Right lobe of liver (tissue), 6 donors: ENCODE measurements at places on chromosomes 5 and 9.
A peak's percentile ranks its signal among the peaks of the same experiment; 100 is the strongest.

DNA sequence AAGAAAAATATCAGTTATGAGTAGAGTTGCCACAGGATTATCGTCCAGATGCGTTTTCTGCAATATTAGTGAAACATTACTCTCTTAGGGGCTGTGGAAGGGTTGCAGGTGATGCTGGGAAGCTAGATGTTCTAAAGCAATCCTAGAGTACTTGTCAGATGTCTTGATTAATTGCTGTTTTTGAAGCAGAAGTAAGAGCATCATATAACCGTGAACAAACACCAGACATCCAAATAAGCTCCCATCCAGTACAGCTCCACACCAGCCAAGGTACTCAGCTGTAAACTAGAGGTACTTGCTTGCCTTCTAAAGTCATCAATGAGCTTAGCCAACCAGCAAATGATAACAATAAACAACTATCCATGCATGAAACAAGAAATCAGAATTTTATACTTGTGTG is 131.1 kb downstream of the ST8SIA4 start:
- no peaks in the 10 kb centered on the region for H3K27me3 ChIP-seq
- no peaks in the 10 kb centered on the region for H3K36me3 ChIP-seq
- DNase-seq = no peak
- H3K4me3 ChIP-seq = no peak overlapping the region
- no peaks in the 10 kb centered on the region for H3K4me1 ChIP-seq
- H3K27ac ChIP-seq = no peak overlapping the region

DNA sequence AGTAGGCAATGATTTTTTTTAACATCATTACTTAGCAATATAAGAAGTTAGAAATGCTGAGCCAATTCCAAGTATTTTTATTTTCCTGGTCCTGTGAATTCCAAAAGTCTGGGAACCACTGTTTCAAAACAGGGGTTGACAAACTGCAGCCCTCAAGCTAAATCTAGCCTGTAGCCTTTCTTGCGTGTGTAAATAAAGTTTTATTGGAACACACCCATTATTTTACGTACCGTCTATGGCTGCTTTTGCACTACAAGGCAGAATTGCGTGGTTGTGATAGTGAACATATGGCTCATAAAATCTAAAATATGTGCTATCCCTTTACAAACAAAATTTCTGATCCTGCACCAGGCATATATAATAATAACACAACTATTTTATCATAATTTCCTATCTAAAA is 279.1 kb downstream of the SAXO1 start:
- no peak for DNase-seq
- no peaks in the 10 kb centered on the region for H3K36me3 ChIP-seq
- H3K27ac ChIP-seq = no peak overlapping the region

DNA sequence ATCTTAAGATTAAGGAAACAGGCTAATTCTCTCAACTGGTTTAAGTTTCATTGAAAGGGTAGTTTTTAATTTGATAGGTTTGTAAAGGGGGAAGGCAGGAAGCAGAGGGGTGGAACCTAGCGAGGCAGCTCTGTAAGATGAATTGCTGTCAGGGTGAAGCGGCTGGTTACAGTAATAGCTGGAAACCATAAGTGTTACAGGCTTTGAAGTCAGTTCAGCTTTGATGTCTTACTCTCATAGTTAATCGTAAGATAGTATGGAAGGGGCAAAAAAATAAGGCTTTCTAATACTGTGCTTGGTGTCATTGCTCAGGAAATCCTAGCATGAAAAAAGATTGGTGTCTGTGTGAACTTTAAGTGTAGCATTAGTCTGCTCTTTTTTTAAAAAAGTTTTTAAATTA is 20.3 kb downstream of the POU5F2 start:
- H3K27me3 ChIP-seq = no peaks in the 10 kb centered on the region
- no peaks in the 10 kb centered on the region for H3K4me1 ChIP-seq
- H3K36me3 ChIP-seq = no peaks in the 10 kb centered on the region
- no peak overlapping the region for H3K4me3 ChIP-seq
- no peak for DNase-seq

- H3K4me3 ChIP-seq = no peak overlapping the region
- no peaks in the 10 kb centered on the region for H3K4me1 ChIP-seq
- no peak for DNase-seq
- no peaks in the 10 kb centered on the region for H3K36me3 ChIP-seq
- no peaks in the 10 kb centered on the region for H3K27me3 ChIP-seq
These were observed 9.6 kb downstream of the ITGA2 start for GRCh38 chr5:52998552-52999313.

GRCh38 chr5:81854915-81855314 is 104.0 kb upstream of the SSBP2 start:
- DNase-seq = no peak
- H3K4me1 ChIP-seq = no peaks in the 10 kb centered on the region
- H3K27me3 ChIP-seq = no peaks in the 10 kb centered on the region
- no peak overlapping the region for H3K27ac ChIP-seq
- H3K36me3 ChIP-seq = no peaks in the 10 kb centered on the region

- H3K27me3 ChIP-seq = no peaks in the 10 kb centered on the region
- no peaks in the 10 kb centered on the region for H3K4me1 ChIP-seq
- DNase-seq = no peak
- H3K27ac ChIP-seq = no peak overlapping the region
- no peak overlapping the region for H3K4me3 ChIP-seq
These were observed 73.3 kb upstream of the PHF24 start for GRCh38 chr9:34884747-34885189.

GRCh38 chr5:14218897-14219573 is 75.9 kb downstream of the TRIO start:
- no peaks in the 10 kb centered on the region for H3K27me3 ChIP-seq
- no peaks in the 10 kb centered on the region for H3K4me1 ChIP-seq
- no peak overlapping the region for H3K4me3 ChIP-seq
- H3K36me3 ChIP-seq = no peaks in the 10 kb centered on the region
- no peak for DNase-seq

GRCh38 chr5:16740811-16741392 is 124.1 kb upstream of the RETREG1 start:
- H3K4me3 ChIP-seq = no peak overlapping the region
- H3K4me1 ChIP-seq = no peaks in the 10 kb centered on the region
- DNase-seq = no peak
- no peak overlapping the region for H3K27ac ChIP-seq
- H3K27me3 ChIP-seq = no peaks in the 10 kb centered on the region
- H3K36me3 ChIP-seq = no peaks in the 10 kb centered on the region

DNA sequence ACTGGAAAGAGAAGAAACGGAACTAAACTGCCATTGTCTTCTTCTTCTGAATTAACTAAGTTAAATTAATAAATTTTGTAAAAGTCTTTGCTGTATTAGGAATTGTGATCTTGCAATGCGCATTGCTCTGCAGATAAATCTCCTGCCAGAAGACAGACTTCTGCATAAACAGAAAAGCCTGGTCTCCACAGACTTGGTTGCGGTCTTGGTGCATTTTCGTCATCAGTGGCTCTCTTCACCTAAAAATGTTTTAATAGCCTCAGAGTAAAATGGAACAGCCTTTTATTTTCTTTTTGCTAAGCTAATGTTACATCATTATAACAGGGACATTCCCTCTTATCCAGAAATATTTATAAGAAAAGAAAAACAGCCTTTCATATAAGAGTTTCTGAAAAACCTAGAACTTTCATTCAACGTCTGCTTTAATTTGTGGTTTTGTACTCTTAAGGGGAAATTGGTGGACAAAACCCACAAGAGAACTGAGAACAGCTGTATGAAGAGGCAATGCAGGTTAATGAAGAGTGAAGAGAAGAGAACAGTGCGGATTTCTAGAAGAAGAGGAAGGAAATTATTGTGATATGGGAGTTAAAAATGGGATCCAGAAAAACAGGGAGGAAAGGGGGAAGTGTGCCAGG is 10.1 kb downstream of the IFNA5 start:
- no peak overlapping the region for H3K4me3 ChIP-seq
- H3K27me3 ChIP-seq = no peaks in the 10 kb centered on the region
- no peak for DNase-seq
- H3K36me3 ChIP-seq = no peaks in the 10 kb centered on the region

GRCh38 chr9:5552301-5552700 is 42.0 kb downstream of the PDCD1LG2 start:
- H3K4me1 ChIP-seq = no peaks in the 10 kb centered on the region
- DNase-seq = no peak
- no peaks in the 10 kb centered on the region for H3K36me3 ChIP-seq
- H3K27me3 ChIP-seq = no peaks in the 10 kb centered on the region
- no peak overlapping the region for H3K27ac ChIP-seq
- no peak overlapping the region for H3K4me3 ChIP-seq

GRCh38 chr9:94703488-94704140 is 22.9 kb upstream of the AOPEP start:
- peak overlapping the region; percentile 68 for H3K27ac ChIP-seq
- no peaks in the 10 kb centered on the region for H3K36me3 ChIP-seq
- H3K4me1 ChIP-seq = no peaks in the 10 kb centered on the region
- H3K27me3 ChIP-seq = no peaks in the 10 kb centered on the region
- no peak overlapping the region for H3K4me3 ChIP-seq
- DNase-seq = no peak

GRCh38 chr5:140424135-140424534 is 22.5 kb downstream of the ANKHD1 start:
- no peaks in the 10 kb centered on the region for H3K27me3 ChIP-seq
- H3K27ac ChIP-seq = no peak overlapping the region
- no peaks in the 10 kb centered on the region for H3K36me3 ChIP-seq

GRCh38 chr5:71782771-71783770 is 64.0 kb downstream of the CARTPT start:
- H3K4me1 ChIP-seq = no peaks in the 10 kb centered on the region
- H3K36me3 ChIP-seq = no peaks in the 10 kb centered on the region
- no peaks in the 10 kb centered on the region for H3K27me3 ChIP-seq
- DNase-seq = peak; percentile 51
- no peak overlapping the region for H3K27ac ChIP-seq

- no peak overlapping the region for H3K4me3 ChIP-seq
- no peaks in the 10 kb centered on the region for H3K36me3 ChIP-seq
- no peak overlapping the region for H3K27ac ChIP-seq
- DNase-seq = no peak
These were observed 102.4 kb downstream of the OSTF1 start for GRCh38 chr9:75190762-75191161.

GRCh38 chr5:32206509-32207354 is 32.6 kb upstream of the GOLPH3 start:
- no peak overlapping the region for H3K27ac ChIP-seq
- no peaks in the 10 kb centered on the region for H3K36me3 ChIP-seq
- DNase-seq = no peak
- H3K4me3 ChIP-seq = no peak overlapping the region
- H3K4me1 ChIP-seq = peaks cover 70% of the 10 kb centered on the region

DNA sequence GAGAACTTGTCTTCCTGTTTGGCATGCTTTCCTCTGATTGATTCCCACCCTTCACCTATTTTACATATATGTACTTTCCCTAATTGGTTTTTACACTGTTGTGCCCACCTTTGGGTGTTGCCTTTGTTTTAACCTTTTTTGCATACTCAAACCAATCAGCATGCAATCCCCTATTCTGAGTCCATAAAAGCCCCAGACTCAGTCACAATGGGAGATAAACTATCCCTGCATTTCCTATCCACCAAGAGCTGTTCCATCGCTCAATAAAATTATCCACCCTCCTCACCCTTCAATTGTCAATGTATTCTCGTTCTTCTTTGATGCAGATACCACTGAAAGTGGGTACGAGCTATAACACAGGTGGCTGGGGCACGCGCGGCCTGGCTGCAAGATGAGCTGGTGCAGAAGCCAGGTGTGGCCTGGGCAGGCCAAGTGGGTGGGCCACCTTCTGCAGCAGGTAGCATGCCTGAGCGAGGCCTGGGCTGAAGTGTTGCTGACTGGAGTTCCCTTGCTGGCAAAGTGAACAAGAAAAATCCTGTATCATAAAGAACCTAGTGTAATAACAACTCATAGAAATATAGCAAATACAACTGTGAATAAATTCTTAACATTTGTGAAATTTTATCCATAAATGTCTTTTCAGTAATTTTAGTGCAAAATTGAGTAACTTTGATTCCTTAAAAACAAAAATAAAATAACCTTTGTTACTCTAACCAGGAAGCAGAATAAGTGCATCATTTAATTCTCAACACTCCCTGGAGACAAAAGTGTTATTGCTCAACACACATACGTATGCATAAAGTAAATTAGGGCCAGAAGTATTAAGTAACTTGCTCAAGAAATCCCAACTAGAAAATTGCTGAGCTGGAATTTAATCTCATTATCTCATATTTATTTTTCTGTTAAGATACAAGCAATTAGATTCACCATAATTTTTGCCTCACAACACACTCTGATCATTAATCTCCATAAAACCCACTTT is 685.3 kb upstream of the EDIL3 start:
- peak; percentile 25 for DNase-seq
- H3K27me3 ChIP-seq = no peaks in the 10 kb centered on the region
- no peak overlapping the region for H3K4me3 ChIP-seq
- no peaks in the 10 kb centered on the region for H3K36me3 ChIP-seq

DNA sequence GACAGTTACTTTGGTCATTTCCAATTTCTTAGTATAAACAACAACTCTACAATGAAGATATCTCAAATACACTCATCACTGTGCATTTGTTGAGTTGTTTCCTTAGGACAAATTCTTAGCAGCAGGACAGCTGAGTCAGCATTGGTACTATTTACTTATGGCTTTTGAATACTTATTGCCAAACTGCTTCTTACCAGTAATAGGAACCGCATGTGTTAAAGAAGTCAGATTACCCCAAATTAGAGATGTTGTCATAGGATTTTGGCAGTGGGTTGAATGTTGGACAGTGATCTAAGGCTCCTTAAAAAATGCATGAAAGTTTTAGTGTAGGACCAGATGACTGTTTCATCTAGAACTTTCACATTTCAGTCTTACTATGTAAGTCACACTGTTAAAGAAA is 280.1 kb upstream of the DMRT1 start:
- DNase-seq = no peak
- H3K27me3 ChIP-seq = no peaks in the 10 kb centered on the region
- H3K27ac ChIP-seq = no peak overlapping the region
- H3K4me1 ChIP-seq = no peaks in the 10 kb centered on the region

- H3K27me3 ChIP-seq = no peaks in the 10 kb centered on the region
- no peak overlapping the region for H3K27ac ChIP-seq
- no peak for DNase-seq
- no peaks in the 10 kb centered on the region for H3K36me3 ChIP-seq
- H3K4me1 ChIP-seq = no peaks in the 10 kb centered on the region
These were observed 31.2 kb upstream of the MROH2B start for GRCh38 chr5:41102341-41102740.

DNA sequence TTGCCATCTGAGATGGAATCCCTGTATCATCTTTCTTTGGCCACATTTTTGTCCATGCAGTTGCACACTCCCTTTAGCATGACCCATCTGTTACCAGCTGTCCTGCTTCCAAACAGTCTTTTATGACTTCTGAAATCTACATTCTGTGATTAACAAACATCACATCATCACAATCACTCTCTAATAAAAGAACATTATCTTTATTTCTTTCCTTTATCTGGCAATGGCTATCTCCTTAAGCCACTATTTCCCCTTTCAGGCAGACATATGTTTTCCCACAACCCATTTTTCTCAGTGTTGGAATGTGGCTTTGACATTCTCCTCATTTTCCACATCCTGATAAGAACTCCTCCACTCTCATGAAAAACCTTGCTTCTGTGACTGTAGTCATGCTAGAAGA is 141.0 kb downstream of the ST8SIA4 start:
- DNase-seq = no peak
- H3K4me3 ChIP-seq = no peak overlapping the region

GRCh38 chr9:128341435-128341849 is 1.1 kb downstream of the SLC27A4 start:
- peak overlapping the region; percentile 74 for H3K4me3 ChIP-seq
- peak overlapping the region; percentile 61 for H3K27ac ChIP-seq
- H3K4me1 ChIP-seq = no peaks in the 10 kb centered on the region
- no peaks in the 10 kb centered on the region for H3K27me3 ChIP-seq
- DNase-seq = peak; percentile 60
